ENCODE measurements at places on chromosomes 11 and 22.
A peak's percentile ranks its signal among the peaks of the same experiment; 100 is the strongest.

- no peak for DNase-seq
Observed at GRCh38 chr22:39974065-39974464, 13.9 kb downstream of the TMA7B start.

DNA sequence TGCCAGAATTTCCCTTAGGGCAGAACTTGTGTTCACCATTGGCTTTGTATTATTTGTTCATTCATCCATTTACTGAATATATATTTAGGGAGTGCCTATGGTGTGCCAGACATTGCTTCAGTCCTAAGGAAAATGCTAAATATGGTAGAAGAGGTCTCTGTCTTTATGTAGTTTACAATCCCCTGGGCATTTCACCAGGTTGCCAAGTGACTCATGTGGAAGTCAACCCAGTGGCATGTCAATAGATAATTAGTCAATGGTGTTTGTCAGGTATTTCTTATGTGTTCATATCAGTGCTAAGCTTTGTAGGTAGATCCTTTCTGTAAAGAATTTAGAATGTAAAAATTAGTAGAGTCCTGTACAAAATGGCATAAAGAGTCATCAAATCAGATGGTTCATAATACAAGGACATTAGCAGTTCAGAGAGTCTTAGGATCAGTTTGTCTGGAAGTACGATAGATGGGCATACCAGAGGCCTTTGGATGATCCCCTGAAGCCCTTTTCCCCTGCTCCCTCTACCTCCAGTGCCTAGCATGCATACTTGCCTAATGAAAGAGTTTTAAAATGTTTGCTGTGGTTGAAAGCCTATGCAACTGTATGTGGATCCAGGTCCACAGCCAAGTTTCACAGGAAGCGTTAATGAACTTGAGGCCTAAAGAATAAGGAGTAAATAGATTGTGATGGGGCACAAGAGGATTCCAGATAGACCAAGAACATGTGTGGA lies 58.5 kb upstream of the SESN3 start:
- no peak for DNase-seq

DNA sequence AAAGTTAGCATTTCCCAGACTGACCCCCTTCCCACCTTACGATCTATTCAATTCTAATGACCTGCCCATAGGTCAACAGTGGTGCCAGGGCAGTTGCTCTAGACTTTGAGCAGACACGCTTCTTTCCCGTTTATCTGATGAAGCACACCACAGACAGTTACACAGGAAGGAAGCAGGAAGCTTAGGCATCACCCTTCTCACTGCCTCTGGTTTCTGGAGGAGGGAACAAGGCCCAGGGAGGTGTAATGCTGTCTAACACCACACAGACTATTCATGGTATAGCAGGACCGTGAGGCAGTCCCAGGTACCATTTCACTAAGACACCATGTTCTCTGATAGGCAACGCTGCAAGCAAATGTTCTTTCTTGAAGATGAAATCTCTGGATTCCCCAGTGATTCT lies 279.4 kb downstream of the NTM start:
- DNase-seq, result no peak

DNA sequence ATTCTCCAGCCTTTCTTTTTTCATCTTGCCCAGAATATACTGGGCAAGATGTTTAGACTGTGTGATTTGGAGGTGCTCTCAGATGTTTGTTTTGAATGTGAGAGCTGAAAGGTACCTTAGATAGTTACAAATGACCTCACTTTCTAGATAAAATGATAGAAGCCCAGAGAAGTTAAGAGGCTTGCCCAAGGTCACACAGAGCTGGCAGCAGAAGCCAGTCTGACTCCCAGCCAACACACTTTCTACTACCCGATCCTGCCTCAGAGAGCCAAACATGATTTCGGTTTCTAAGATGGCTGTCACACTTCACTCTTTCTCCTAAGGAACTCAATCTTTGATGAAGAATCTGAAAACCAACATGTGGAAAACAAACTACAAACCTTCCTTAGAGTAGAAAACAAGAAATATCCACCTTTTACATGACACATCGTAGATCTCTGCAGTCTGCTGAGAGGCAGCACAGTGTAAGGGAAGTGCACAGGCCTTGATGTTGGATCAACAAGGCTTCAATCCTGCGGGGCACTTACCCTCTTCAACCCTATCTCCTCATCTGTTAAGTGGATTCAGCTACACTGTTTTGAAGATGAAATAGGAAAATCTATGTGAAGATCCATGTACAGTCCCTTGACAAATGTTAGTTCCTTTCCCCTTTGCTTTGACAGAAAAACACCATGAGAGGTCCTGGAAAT lies 58.6 kb downstream of the SYTL2 start:
- DNase-seq, result no peak

DNA sequence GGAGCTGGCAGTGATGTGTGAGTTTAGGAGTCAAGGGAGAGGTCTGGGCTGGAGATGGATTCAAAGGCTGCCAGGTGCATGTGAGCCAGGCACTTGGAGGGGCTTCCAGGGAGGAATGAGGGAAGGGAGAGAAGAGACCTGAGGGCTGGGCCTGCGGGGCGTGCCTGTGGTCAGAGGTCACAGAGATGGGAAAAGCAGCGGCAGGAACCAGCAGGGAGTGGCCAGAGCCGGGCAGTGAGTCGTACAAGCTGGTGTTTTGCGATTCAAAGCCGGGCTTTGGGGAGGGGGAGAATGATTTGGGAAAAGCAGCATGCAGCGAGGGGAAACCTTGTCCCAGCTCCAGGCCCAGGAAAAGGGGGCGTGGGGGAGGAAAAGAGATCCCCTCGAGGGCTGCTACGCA lies 96.9 kb upstream of the RTL6 start:
- no peak for DNase-seq

DNA sequence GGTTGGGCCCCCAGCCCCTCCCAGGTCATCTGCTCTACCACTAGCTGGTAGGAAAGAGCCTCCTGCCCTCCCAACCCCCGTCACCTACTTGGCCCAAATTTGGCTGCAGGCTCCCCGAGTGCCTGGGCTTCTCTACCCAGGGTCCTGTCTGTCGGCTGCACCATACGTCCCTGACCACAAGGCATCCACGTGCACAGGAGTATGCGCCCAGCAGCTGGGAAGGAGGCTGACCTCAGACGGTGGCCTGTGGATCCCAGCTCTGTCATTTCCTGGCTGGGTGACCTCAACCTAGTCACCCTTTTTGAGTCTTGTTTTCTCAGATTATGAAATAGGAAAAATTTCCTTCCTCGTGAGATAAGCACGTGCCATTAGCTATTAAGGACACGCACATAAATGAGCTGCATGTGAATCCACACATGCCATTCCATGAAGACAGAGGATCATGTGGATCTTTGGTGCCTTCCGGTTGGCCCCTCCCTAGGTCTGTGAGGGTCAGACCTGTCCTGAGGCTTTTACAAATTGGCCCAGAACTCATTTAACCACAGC lies 13.7 kb downstream of the CYB561A3 start:
- DNase-seq, result peak; percentile 90

DNA sequence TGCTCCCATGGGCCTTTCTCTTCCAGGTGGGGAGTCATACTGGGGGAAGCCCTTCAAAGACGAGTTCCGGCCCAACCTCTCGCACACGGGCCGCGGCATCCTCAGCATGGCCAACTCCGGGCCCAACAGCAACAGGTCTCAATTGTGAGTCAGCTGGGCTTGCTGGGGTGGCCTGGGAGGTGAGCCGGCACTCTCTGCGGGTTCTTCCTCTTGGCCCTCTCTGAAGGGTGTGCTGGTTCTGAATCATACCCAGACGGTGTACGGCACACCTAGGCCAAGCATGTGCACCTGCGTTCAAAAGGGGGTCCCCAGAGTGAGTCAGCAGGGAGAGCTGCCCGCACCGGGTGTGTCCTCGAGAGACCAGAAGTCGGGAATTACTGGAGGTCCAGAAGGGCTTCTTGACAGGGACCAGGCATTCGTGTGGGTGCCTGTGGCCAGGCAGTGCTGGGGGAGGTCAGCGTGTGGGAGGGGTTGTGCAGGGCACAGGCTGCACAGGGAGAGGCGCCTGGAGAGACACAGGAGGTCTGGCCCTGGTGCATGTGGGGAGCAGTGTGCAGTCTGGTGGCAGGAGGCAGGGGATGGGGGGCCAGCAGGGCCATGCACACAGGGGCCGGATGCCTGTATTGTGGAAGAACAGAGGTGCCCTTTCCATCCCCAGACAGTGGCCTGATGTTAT lies 23.0 kb downstream of the PPIL2 start:
- DNase-seq, result no peak

DNA sequence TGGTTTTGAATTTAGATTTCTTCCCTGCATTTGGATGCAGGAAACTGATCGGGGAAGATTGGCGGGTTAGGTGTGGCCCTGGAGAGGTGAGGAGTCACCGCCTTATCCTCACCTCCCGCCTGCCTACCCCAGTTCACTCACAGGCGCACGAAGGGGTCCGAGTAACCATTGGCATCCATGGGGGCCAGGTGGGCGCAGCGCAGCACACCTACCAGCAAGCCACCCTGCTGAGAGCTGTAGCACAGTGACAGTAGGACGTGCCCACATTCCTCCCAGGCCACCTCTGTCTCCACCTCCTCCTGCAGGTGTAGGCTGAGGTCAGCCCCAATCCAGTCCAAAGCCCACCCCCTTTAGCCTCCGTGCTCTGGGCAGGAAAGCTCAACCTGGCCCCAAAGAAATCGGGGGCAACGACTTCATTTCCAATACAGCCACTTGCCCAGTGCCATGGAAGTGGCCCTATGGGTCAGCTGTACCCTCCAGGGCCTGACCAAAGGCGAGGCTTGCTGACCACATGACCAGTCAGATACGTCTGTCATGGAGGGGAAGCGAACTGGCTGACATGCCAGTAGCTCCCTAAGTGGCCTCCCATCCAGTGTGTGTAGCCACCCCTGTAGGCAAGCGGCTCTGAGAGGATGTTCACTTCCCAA lies 6.7 kb downstream of the NDUFV1 start:
- DNase-seq, result no peak

GRCh38 chr11:27611390-27611789 lies 88.9 kb downstream of the BDNF start:
- DNase-seq, result no peak

- DNase-seq, result no peak
Observed at GRCh38 chr11:67279589-67280340, 9.3 kb upstream of the ANKRD13D start.

GRCh38 chr11:111362887-111363411 lies 16.1 kb downstream of the POU2AF1 start:
- no peak for DNase-seq

GRCh38 chr11:64764753-64765152 lies 5.0 kb upstream of the PYGM start:
- DNase-seq, result no peak

DNA sequence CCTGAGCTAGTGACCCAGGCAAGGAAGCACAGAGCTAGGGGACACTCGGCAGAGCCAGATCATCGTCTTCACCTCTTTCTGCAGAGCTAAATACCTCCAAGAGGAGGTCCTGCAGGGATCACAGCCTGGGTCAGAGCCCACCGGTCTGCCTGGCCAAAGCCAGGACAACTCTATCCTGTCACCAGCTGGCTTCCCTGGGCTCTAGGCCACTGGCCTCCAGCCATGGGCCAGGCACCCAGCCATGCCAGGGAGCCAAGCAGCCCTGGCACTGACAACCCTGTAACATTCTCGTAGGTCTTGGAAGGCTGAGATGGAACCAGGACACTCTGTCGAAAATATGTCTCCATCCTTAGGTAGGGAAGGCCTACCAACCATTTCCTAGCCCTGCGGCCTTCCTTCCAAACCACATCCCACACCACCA lies 270.1 kb downstream of the BUD13 start:
- DNase-seq, result no peak

GRCh38 chr22:27274770-27275449 lies 526.6 kb downstream of the MN1 start:
- DNase-seq, result peak; percentile 25

DNA sequence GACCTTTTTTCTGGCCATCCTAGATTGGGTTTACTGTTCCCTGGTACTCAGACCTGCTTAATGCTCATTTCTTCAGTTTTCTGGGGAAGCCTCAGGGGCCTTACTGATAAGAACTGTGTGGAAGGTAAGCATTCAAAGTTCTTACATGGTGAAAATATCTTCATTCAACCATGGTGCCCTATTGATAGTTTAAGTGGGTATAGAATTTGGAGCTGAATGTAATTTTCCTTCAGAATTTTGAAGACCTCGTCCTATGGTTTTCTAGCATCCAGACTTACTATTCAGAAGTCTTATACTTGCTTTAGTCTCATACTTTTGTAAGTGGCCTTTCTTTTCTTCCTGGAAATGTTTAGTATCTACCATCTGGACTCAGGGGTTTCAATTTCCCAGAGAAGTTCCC lies 75.7 kb downstream of the CDKN1C start:
- DNase-seq, result no peak

- peak; percentile 52 for DNase-seq
Observed at GRCh38 chr11:27255447-27255828, 107.6 kb downstream of the CCDC34 start.

DNA sequence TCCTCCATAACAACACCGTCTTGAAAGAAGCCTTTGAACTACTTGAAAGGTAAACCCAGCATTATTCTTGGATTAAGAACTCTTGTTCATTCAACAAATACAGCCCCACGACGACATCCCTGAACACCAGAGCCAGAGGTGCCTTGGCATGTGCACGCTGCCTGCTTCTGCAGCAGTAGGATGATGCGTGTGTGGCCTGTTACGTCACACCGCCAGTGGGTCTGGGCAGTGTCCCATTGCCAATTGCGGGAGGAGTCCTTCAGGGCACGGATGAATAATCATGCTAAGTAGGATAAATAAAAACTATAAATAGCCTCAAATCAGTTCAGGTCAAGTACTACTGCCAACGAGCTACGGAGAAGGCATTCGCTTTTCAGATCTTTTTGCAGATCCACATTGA lies 380.5 kb downstream of the SHANK2 start:
- no peak for DNase-seq

DNA sequence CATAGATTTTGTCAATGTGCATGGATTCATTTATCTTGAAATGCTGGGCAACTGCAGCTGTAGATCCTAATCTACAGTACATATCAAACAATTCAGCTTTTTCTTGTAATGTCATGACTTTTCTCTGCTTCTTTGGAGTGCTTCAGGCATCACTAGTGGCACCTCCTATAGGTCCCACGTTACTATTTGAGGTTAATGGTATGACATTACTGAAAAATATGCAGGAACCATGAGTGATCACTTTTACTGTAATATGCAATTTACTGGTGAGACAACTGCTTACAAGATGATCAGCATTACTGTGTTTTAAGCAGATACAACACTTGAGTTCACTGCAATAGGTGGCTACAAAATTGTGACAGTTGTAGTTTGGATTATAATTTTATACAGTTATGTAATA lies 3.0 kb downstream of the CENATAC start:
- DNase-seq, result no peak

GRCh38 chr11:33507356-33507755 lies 193.3 kb downstream of the C11orf91 start:
- no peak for DNase-seq

GRCh38 chr11:515131-515530 lies 8.1 kb upstream of the RNH1 start:
- DNase-seq, result no peak

DNA sequence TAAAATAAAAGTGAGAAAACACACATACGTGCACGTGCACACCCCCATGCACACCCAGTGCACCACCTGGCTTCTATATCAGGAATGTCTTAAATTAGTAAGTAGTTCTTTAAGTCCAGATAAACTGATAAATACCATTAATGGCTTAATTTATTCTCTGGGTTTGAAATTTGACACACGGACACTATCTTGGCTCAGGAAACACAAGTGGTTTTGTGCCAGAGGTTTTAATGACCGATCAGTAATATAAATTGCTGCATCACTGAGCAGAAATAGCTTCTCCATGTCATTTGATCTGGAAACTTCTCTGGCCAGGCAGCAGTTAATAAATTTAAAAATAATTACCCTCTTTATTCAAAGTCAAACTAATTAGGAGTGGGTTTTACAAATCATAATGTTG lies 101.5 kb upstream of the NNMT start:
- DNase-seq, result no peak

GRCh38 chr22:36831206-36831605 lies 14.4 kb upstream of the PVALB start:
- no peak for DNase-seq
